ENCODE measurements at places on chromosomes 2 and 18. TPM values are rescaled to one million over a fixed set of nuclear protein-coding genes. Genes with fewer than 3 reads are reported as not detected.

DNA sequence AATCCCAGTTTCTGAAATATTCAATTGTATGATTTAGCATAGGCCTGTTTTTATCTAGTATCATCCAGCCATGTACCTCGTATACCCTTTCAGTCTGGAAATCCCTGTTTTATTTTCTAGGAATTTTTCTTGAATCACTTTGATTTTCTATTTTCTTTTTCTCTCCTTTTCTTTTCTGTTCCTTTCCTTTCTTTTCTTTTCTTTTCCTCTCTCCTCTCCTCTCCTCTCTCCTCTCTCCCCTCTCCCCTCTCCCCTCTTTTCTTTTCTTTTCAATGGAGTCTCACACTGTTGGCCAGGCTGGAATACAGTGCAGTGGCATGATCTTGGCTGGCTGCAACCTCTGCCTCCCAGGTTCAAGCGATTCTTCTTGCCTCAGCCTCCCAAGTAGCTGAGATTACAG lies 63.5 kb downstream of the SMCHD1 start:
- no peak for DNase-seq

The PNO1 gene
- total RNA-seq: 34.6 TPM

The ARHGAP15 gene
- total RNA-seq: not detected

DNA sequence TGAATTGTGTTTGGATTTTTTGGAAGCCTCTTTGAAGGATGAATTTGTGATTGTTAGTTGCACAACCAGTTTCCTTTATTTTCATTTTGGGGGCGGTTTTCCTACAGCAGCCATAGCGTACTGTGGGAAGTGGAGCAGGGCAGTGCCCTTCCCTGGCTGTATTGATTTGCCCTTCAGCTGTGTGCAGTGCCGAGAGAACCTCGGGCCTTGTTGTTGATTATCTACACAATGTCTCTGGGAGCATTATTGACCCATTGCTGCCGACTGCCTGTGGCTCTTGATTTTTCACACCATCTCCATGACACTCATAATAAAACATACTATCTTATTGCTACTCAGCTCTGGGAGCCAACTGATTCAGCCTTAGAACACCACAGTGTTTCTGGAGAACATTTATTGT lies 162.2 kb upstream of the BOD1L2 start:
- DNase-seq: no peak

GRCh38 chr18:60069145-60069544 lies 169.3 kb downstream of the PMAIP1 start:
- DNase-seq: peak; percentile 58

GRCh38 chr2:132911726-132912724 lies 242.0 kb upstream of the LYPD1 start:
- DNase-seq: peak; percentile 47

DNA sequence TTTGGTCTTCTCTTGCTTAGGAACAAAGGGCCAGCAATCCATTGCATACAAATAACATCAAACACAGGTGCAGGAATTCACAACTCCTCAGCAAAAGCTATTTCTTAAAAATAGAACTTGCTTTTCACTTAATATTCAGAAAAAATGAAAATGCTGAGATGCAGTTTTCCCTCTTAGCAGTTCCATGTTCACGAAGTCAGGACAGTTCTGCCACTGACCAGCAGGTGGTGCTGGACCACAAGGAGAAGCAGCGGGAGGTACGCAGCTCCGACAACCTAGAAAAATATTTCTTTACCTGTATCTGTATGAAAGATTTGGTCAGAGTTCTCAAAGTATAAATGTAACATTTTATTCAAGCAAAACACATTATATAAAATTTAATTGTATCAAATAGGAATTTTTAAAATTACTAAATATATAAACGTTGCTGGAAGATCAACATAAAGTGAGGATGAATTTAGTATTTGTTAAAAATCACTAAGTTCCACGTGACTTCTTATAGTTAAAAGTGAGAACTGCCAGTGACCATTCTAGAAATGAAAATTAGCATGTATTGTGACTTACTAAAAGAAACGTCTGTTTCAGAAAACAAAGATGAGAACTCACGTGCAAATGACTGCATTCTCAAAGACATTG lies 48.8 kb downstream of the ADNP2 start:
- DNase-seq: peak; percentile 85

GRCh38 chr2:41579806-41580205 lies 468.0 kb upstream of the PKDCC start:
- no peak for DNase-seq

The LINC00305 gene
- total RNA-seq: not detected
